GM18507 (cell line): ENCODE measurements at places on chromosomes 12 and 14.

- DNase-seq: no peak
These were observed 103.3 kb downstream of the NCOR2 start for GRCh38 chr12:124464062-124464461.

DNA sequence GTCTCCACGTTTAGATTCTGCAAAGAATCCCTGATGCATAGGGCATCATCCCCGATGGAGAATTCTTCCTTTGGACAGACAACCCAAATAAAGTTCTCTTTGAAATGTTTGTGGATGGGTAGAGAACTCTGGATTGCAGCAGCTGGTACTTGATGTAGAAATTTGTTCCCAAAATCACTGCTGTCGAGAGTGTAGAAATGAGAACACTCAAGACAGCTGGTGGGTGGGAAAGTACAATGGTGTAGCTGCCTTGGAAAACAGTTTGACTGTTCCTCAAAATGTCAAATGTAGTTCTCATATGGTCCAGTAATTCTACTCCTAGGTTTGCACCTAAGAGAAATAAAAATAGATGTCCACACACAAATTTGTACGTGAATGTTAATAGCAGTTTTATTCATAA lies 671.5 kb upstream of the TMEM132C start:
- no peak for DNase-seq

DNA sequence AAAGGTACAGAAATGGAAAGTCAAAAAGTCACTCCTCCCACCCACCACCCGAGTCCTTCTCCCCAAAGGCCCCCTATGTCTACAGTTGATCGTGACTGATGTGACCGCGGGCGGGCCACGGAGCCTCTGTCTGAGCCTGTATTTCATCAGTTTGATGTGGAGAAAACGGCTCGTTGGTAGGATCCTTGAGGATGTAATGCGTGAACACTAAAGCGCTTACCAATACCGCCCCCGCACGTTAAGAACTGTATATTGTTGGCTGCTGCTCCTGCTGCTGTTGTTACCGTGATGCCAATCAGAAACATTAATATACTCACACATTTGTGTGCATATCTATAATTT lies 24.6 kb upstream of the UBC start:
- no peak for DNase-seq

GRCh38 chr12:46783871-46784270 lies 41.9 kb downstream of the SLC38A4 start:
- DNase-seq: no peak

DNA sequence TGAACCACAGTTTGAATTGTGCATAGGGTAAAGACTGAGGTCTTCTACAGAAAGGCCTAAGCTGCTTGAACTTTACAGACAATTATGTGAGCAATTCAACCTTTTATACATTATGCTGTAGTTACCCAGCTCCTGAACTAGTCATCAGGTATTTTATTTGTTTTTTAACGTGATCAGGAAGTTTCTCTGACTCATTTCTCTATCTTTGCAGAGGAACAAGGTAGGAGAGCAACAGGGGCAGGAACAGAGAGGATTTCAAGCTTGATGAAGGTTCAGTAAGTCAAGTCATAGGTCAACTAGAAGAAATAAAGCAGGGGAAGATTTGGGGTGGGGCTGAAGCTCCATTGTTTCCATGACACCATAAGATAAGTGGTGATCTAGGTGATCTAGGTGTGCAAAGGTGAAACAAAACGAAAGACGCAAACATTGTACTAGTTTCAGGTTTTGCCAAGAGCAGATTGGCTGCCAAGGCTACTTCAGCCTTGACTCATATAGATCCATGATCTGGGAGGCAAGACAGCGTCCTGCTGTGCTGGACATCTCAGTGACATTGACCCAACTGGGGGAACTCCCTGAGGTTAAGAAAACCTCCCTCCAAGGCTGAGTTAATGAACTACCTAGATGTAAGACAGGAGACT lies 198.1 kb downstream of the DAD1 start:
- peak; percentile 25 for DNase-seq

DNA sequence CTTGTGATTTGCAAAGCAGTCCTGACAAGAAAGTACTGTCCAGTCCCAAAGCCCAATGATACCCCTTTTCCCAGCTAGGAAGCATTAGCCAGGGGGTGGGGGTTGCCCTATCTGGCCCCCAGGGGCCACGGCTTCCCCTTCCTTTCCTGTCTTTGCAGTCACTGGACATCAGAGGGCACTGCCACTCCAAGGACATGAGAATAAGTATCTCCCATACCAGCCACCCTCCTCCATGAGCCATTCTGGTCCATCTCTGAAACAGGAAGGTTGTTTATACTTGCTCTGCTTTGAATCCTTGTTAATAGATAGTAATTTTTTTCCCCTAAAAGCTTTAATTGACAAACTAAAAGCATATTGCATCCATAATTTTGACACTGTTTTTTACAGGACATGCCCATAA lies 29.7 kb downstream of the RBM19 start:
- DNase-seq: no peak

DNA sequence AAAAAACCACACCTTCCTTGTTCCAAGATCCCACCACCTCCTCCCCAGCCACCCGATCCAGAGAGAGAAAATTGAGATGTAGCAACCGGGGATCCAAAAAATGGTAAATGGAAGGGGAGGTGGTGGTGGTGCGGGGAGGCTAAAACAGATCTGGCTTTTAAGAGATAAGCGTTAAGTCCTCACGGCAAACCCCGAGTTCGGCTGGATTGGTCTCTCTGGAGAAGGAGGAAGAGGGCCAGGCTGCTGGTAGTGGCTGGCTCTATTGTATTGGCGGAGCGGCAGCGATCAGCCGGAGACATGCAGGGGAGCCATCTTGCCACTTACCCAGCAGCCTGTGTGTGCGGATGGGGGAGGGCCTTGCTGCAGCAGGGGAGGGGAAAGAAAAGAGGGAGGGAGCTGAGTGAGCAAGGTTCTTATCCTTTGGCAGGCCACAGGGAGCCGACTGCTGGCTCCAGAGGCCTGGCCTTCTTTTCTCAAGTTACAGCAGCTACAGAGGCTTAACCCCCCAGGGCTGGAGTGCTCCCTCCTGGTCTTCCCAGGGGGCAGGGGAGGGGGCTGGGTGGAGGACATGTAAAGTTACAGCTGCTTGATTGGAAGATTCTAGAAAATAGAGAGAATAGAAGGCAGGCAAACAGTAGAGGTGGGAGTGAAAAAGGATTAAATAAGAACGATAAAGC lies 14.1 kb upstream of the CDH24 start:
- peak; percentile 78 for DNase-seq

GRCh38 chr14:26403760-26404159 lies 194.1 kb downstream of the NOVA1 start:
- no peak for DNase-seq

GRCh38 chr14:64605926-64606685 lies 56.3 kb downstream of the PPP1R36 start:
- DNase-seq: no peak

DNA sequence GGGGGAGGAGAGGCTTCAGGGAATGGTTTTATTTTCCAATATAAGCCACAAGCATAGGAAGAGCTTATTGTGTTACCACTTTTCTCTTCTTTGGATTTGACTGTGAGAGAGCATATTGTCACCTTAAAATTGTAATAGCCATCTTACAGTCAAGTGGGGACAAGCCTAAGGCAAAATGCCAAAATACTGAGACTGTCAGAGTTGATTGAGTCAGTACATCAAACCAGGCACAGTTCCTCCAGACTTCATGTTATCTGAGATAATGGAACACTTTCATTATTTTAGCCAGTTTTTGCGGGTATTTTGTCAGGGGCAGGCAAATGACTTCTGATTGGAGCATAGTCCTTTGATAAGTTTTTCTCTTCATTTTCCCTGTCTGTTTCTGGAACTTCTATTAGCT lies 19.5 kb upstream of the NUBPL start:
- DNase-seq: no peak

DNA sequence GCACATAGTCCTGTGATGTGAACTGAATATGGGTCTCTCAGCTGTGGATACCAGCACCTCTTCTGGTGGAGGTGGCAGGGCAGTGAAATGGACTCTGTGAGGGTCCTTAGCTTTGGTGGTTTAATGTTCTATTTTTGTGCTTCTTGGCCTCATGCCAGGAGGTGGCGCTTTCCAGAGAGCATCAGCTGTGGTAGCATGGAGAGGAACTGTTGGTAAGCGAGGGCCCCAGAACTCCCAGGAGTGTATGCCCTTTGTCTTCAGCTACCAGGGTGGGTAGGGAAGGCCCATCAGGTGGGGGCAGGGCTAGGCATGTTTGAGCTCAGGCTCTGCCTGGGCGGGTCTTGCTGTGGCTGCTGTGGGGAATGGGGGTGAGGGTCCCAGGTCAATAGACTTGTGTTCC lies 241.7 kb downstream of the AEBP2 start:
- no peak for DNase-seq

DNA sequence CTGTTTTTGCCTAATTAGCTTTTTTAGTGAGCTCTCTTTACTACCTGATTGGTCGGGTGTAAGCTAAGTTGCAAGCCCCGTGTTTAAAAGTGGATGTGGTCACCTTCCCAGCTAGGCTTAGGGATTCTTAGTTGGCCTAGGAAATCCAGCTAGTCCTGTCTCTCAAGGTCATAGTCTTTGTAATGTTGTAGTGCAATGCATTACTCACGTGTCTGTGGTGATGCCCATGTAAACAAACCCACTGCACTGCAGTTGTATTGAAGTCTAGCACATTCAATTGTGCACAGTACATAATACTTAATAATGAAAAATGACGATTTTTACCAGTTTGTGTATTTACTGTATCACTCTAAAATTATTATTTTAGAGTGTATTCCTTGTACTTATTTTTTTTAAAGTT lies 335.5 kb downstream of the NUAK1 start:
- DNase-seq: no peak

GRCh38 chr12:93571925-93572711 lies at the start of gene SOCS2:
SOCS2 (plus strand) TSS chr12:93572675; CDS start chr12:93572898, 223 bp downstream.
- DNase-seq: no peak

DNA sequence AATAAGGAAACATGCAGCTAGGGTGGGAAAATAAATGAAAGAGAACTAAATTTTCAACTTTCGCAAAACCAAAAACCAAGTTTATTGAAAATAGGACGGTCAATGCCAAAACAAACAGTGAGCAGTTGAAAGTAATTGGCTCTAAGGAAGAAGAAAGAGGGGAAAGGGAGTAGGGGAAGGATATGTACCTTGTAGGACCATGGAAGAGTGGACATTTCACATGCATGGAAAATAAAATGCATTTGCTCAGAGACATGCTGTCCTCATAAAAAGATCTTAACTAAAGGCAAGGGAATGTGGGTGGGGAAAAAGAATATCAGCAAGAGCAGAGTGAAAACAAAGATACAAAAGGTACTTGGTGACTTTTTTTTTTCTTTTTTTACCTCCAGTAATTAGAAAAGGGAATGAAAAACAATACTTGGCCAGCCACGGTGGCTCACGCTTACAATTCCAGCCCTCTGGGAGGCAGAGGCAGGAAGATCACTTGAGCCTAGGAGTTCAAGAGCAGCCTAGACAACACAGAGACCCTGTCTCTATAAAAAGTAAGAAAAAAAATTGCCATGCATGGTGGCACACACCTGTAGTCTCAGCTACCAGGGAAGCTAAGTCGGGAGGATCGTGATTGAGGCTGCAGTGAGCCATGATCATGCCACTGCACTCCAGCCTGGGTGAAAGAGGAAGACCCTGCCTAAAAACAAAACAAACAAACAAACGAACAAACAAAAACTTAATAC lies 6.6 kb downstream of the TXNDC16 start:
- no peak for DNase-seq

GRCh38 chr12:132861558-132861957 lies 25.8 kb downstream of the CHFR start:
- DNase-seq: no peak
